ENCODE measurements at places on chromosomes 5 and 9. TPM values are rescaled to one million over a fixed set of nuclear protein-coding genes. Genes with fewer than 3 reads are reported as not detected.

DNA sequence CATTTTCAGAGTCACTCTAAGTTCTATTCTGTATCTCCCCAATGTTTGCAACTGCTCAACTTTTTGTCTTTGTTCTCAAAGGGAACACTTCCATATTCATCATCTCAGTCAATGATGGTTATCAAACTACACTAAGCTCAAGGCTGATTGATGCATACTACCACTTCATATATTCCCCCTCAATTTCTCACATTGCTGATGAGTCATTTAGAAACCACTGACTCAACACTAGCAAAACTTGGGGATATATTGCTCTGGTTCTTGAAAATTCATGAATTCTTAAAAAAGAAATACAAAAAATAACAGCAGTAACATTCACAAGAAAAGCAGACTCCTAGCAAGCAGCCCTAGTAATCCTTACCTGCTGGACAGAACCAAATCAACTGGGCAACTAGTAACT is 52.2 kb downstream of the ABHD17B start:
- DNase-seq = no peak

GRCh38 chr5:176877793-176878331 is 21.3 kb downstream of the HK3 start:
- no peak for DNase-seq

- DNase-seq = no peak
Observed at GRCh38 chr9:77945798-77946197, 85.8 kb downstream of the GNAQ start.

The SLC34A1 gene
- polyA plus RNA-seq = not detected

GRCh38 chr9:106797299-106797698 is 65.7 kb upstream of the ZNF462 start:
- DNase-seq = no peak

The EIF4E1B gene
- 1.0 TPM for polyA plus RNA-seq

- peak; percentile 21 for DNase-seq
Observed at GRCh38 chr5:124599028-124599973, 147.1 kb downstream of the ZNF608 start.

DNA sequence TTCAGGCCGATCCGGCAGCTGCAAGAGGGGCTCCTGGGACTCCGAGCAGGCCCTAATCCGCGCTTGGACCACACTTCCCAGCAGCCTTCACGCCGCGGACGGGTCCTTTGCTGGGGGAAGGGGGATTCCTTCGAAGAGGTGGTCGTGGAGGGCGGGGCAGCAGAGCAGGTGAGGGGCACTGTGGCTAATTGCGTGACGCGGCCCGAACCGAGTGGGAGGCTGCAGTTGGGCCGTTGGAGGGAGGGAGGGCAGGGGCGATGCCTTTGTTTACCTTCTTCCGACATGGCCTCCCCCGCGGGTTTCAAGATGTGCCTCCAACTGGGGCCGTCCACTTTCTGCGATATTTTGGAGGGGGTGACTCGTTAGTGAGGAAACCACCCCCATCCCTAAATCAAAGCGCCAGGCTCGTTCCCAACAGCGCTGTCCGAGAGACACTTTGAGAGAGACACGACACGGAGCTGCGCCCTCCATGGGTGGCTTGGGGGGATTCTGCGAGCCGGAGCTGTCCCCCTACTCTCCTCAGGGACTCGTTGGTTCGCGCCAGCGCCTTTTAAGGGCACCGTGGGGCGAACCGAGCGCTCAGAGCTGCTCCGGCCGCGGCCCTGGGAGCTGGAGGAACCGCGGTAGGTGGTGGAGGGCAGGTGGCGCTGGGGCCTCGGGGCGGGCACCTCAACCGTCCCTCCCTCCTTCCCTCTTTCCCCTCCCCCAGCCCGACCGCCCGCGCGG is at the start of gene FAM53C:
Gene FAM53C, plus strand, starts transcription at position 582 of the 726 bp plus-strand sequence. CDS start 3,070 bp downstream, outside the sequence.
- peak; percentile 89 for DNase-seq

GRCh38 chr9:112777914-112778313 is 27.4 kb downstream of the SNX30 start:
- DNase-seq = no peak

- no peak for DNase-seq
Observed at GRCh38 chr5:62506659-62507460, 71.8 kb upstream of the LRRC70 start.

GRCh38 chr9:6996061-6996854 is 238.5 kb downstream of the KDM4C start:
- no peak for DNase-seq

Measured in testis (tissue), 5 donors.